ENCODE measurements at places on chromosomes 12 and 14. TPM values are rescaled to one million over a fixed set of nuclear protein-coding genes. Genes with fewer than 3 reads are reported as not detected.
A peak's percentile ranks its signal among the peaks of the same experiment; 100 is the strongest.

The BICDL1 gene
- 40.3 TPM for polyA plus RNA-seq

DNA sequence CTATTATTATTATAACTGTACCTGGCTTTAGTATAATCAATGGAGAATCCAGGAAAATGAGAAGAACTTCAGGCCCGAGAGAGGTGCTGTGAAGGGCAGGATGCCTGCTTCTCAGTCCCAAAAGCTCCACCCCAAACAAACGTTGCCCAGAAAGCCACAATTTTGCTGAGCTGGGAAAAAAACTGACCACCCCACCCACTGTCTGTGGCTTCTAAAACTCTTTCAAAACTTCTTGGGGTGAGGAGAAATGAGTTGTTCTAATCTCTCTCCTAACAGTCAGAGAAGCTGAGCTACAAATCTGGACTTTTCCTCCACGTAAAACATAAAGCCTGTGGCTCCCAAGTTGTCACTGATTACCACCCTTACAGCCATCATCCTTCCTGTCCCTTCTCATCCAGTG lies 13.4 kb downstream of the VDR start:
- no peaks in the 10 kb centered on the region for H3K36me3 ChIP-seq
- DNase-seq = no peak
- H3K4me3 ChIP-seq = no peak overlapping the region
- H3K4me1 ChIP-seq = no peaks in the 10 kb centered on the region

DNA sequence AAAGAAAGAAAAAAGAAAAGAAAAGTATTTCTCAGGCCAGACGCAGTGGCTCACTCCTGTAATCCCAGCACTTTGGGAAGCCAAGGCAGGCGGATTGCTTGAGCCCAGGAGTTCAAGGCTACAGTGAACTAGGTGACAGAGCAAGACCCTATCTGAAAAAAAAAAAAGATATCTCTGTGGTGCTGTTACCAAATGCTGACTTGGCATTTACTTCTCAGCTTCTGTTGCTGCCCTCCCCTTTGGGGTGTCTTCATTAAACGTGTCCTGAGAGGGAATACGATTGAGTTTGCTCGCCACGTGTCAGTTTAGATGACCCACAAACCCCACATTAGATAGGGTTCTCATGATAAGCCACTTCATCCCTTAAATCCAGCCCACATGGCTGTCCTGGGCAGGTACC lies 4.4 kb upstream of the POLR3B start:
- no peaks in the 10 kb centered on the region for H3K27me3 ChIP-seq
- no peak overlapping the region for H3K4me3 ChIP-seq
- H3K4me1 ChIP-seq = peaks cover 8% of the 10 kb centered on the region
- H3K36me3 ChIP-seq = peaks cover 4% of the 10 kb centered on the region
- DNase-seq = no peak

- peak; percentile 43 for DNase-seq
- no peaks in the 10 kb centered on the region for H3K27me3 ChIP-seq
- no peaks in the 10 kb centered on the region for H3K36me3 ChIP-seq
- H3K27ac ChIP-seq = peak overlapping the region; percentile 48
- peaks cover 5% of the 10 kb centered on the region for H3K4me1 ChIP-seq
- H3K4me3 ChIP-seq = no peak overlapping the region
These were observed 236.4 kb downstream of the PCNX1 start for GRCh38 chr14:71143381-71144290.

The TPCN1 gene
- polyA plus RNA-seq = 24.2 TPM

GRCh38 chr12:89225808-89226411 lies 126.4 kb downstream of the DUSP6 start:
- DNase-seq = peak; percentile 93
- no peak overlapping the region for H3K4me3 ChIP-seq
- H3K27me3 ChIP-seq = no peaks in the 10 kb centered on the region
- peak overlapping the region; percentile 52 for H3K27ac ChIP-seq
- H3K4me1 ChIP-seq = peaks cover 10% of the 10 kb centered on the region

The SAMD15 gene
- 0.31 TPM for polyA plus RNA-seq

DNA sequence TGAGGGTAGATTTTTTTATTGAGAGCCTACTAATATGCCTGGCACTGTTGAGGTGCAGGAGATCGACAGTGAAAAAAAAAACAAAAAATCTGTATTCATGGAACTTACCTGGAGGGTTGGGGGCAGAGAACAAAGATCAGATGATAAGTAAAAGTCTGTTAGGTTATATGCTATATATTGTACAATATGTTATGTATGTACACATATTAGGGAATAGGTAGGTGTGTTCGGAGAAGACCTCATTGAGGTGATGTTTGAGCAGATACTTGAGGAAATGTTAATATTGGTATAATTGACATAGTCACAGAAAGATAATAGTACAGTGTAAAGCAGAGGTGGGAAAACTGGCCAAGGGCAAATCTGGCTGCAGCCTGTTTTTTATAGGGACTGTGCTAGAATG lies 5.6 kb downstream of the ARF6 start:
- peak overlapping the region; percentile 99 for H3K27ac ChIP-seq
- H3K36me3 ChIP-seq = no peaks in the 10 kb centered on the region
- DNase-seq = no peak
- peak overlapping the region; percentile 92 for H3K4me3 ChIP-seq
- no peaks in the 10 kb centered on the region for H3K27me3 ChIP-seq

- no peak for DNase-seq
- no peak overlapping the region for H3K27ac ChIP-seq
- H3K4me1 ChIP-seq = peaks cover 51% of the 10 kb centered on the region
These were observed 23.7 kb downstream of the FOXN3 start for GRCh38 chr14:89393222-89393745.

DNA sequence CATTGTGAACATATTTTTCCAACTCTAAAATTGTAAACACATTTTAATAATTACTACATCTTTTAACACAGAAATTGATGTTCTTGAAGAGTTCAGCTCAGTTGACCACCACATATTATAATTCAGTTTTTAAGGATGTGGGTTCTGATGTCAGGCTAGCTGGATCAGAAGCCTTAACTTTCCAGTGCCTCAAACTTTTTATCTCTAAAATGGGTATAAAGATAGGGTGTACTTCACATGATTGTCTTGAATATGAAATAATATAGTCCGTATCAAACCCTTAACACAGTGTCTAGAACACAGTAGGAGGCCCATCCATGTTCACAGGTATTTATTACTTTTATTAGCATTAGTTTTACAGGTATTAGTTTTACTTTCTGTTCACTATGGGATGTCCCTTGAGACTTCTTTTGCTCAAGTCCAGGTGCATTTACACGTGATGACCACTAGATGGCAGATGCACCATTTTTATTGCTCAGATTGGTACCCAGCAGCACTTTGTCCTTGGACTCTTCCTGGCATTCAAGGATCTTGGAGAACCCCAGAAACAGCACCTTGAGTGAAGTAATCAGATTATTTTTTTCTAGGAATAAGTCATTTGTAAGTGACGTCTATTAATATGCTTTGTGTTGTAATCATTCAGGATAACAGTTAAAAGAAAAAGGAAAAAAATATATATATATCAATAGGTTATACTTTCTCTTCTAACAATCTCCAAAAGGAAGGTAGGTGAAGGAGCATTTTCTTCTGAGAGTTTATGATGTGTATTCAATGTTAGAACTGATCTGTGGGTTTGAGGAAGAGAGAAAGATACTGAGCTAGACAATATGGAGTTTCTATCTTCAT lies 580.2 kb downstream of the ETNK1 start:
- no peaks in the 10 kb centered on the region for H3K36me3 ChIP-seq
- no peak overlapping the region for H3K27ac ChIP-seq
- H3K4me3 ChIP-seq = no peak overlapping the region
- DNase-seq = peak; percentile 83
- no peaks in the 10 kb centered on the region for H3K27me3 ChIP-seq
- no peaks in the 10 kb centered on the region for H3K4me1 ChIP-seq

The CIROP gene
- polyA plus RNA-seq = not detected

The GPR65 gene
- polyA plus RNA-seq = 1.2 TPM

The FAIM2 gene
- 1.6 TPM for polyA plus RNA-seq

DNA sequence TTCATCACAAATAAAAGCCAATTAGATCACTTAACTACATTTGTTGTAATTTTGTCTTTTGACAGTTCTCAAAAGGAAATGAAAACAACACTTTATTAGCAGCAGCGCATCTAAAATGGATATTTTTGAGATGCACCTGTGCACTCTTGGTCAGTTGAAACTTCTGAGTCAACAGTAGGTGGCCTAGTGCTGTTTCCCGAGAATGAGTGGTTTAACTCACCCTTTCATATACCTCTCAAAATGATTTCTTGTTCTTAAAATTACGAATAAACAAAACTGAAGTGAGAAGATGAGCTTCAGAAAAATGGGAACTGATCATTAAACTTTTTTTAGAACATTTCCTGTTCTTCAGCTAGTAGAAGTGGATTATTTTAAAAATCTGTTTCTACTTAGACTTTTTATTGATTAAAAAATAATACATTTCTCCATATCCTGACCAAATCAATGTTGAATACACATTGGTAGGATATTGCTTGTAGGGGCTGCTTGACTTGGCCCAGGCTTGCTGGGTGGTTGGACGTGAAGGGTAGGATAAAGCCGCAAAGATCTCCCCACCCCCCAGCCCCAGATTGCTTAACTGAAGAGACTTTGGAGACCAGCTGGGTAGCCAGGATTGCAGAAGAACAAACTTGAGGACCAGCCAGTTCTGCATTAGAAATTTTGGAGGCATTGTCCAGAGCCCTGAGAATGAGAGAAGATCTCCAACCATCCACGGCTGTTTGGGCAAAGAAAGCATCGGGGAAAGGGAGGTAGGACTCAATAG lies 22.3 kb upstream of the STK38L start:
- no peaks in the 10 kb centered on the region for H3K36me3 ChIP-seq
- no peaks in the 10 kb centered on the region for H3K27me3 ChIP-seq
- no peaks in the 10 kb centered on the region for H3K4me1 ChIP-seq
- DNase-seq = no peak
- no peak overlapping the region for H3K27ac ChIP-seq

DNA sequence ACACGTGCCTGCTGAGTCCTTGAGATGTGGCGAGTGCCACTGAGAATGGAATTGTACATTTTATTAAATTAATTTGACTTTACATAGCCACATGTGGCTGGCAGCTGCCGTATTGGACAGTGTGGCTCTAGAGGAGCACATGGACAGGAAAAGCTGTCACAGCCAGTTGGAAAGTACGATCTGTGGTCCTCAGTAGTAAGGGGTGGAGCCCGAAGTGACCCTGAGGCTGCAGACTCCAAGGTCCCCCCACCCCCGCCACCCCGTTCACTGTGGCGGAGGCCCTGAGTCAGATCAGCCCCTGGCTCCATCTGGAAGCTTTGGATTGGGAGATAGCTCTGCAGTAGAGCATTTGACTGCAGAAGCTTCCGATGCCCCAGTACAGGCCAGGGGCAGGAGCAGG lies 25.8 kb upstream of the BEGAIN start:
- H3K27ac ChIP-seq = no peak overlapping the region
- peaks cover 6% of the 10 kb centered on the region for H3K4me1 ChIP-seq
- H3K36me3 ChIP-seq = no peaks in the 10 kb centered on the region
- peaks cover 29% of the 10 kb centered on the region for H3K27me3 ChIP-seq

The TRIM9 gene
- 0.76 TPM for polyA plus RNA-seq

- DNase-seq = no peak
- no peaks in the 10 kb centered on the region for H3K4me1 ChIP-seq
- no peak overlapping the region for H3K27ac ChIP-seq
- no peaks in the 10 kb centered on the region for H3K27me3 ChIP-seq
- no peaks in the 10 kb centered on the region for H3K36me3 ChIP-seq
These were observed 298.6 kb upstream of the PPFIA2 start for GRCh38 chr12:82057770-82058169.

- H3K27ac ChIP-seq = no peak overlapping the region
- no peaks in the 10 kb centered on the region for H3K4me1 ChIP-seq
- no peaks in the 10 kb centered on the region for H3K36me3 ChIP-seq
- no peak for DNase-seq
These were observed 154.3 kb downstream of the NTF3 start for GRCh38 chr12:5586201-5586600.

The DCP1B gene
- 5.8 TPM for polyA plus RNA-seq

The PCK2 gene
- polyA plus RNA-seq = 17.0 TPM
